ENCODE measurements at places on chromosomes 2 and 18.

- no peak for DNase-seq
These were observed 151.9 kb downstream of the EPHA4 start for GRCh38 chr2:221420245-221420644.

DNA sequence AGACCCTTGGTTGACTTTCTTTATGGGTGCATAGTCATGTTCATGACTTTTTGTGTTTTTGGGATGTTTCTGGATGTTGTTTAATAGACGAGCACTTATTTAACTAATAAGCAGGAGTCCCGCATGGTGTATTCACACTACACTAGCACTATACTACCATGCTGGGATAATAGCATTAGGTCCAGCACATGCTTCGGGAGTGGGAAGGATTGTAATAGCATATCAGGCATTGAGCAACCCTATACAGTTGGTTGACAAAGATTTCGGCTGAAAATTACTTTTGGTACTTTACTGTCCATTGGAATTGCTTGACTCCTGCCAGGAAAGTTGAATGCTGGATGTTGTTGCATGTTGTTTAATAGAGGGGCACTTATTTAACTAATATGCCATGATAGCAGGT is 2.8 kb downstream of the SH3RF3 start:
- no peak for DNase-seq

DNA sequence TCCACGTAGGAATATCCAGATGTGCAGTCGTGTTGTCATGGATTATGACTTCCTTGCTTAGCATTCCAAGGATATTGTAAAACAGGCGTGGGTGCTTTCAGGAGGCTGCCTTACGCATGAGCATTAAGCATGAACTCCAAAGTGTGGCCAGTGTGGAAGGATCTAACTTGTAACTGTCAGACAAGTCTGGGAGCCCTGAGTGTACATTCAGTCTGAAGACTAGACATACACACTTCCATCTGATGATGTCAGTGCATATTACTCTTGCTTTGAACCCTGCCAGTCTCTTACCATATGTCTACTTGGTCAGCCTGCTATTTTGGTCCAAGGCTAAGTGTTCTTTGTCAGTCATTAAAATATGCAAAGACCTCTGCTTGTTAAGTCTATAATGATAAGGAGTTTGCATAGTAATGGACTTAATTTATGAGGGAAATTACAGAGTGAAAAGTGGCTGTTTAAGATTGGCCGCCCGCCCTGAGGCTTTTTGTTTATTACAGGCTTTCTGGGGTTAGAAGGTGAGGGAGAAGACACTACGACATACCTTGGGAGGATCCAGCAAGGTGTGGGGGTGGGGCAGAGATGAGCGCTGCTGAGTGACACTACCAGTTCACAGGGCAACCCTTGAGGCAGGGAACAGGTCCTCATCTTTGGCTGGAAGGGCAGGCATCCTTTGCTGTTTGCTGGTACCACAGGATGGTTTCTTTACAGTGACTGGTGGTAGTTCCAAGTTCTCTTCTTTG is 48.3 kb downstream of the CABLES1 start:
- no peak for DNase-seq

DNA sequence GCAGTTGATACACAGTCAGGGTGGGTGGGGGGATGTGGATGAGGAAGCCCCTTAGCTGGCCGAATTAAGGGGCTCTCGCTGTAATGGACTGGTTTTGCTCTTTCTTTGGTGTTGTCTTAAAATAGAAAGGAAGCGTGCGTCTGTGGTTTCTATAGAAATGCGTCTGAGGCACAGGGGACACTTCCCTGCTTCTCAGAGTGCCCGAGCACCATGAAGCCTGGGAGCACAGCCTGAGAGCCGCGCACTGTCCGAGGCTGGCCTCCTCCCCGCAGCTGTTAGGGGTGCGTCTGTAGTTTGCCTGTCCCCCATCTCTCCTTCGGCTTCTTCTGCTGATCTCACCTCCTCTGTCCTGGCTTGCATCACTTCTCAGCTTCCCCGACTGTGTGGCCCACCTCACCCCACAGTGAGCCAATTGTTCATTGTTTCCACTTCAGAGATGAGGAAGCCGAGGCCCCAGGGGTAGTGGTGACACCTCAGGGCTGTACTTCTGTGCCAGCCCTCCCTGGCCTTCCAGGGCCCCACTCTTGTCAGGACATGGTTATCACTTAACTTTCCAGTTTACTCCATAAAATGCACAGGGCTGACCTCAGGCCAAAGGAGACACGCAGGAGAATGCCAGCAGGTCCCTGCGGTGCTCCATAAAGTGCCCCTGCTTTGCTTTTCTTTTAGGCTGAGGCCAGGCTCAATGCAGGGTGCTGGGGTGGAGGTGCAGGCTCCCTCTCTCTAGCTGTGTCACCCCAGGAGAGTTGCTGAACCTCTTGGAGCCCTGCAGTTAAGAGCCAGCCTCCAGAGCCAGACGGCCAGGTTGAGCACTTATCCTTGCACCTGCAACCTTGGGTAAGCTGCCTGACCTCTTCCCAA is 210.6 kb downstream of the SEPTIN10 start:
- DNase-seq, result no peak

GRCh38 chr2:168749297-168749696 is 53.1 kb upstream of the NOSTRIN start:
- DNase-seq, result no peak

- no peak for DNase-seq
These were observed 124.6 kb downstream of the NCK2 start for GRCh38 chr2:105869341-105869740.

DNA sequence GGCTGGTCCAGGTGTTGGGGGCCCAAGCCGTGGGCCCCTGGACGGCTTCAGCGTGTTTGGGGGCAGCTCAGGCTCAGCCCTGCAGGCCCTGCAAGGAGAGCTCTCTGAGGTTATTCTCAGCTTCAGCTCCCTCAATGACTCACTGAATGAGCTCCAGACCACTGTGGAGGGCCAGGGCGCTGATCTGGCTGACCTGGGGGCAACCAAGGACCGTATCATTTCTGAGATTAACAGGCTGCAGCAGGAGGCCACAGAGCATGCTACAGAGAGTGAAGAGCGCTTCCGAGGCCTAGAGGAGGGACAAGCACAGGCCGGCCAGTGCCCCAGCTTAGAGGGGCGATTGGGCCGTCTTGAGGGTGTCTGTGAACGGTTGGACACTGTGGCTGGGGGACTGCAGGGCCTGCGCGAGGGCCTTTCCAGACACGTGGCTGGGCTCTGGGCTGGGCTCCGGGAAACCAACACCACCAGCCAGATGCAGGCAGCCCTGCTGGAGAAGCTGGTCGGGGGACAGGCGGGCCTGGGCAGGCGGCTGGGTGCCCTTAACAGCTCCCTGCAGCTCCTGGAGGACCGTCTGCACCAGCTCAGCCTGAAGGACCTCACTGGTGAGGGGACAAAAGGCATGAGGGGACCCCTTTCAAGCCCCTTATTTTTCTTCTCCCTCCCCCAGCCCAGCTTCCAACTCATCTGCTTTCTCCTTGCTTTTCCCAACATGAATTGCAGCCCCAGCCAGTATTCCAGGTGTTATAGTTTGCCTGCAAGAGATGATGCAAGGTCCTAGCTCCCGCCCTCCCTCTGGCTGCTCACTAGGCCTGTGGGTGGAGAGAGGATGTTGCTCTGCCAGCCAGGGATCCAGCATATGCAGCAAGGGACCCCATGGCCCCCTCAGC is 2.9 kb upstream of the KHK start:
- DNase-seq, result no peak

GRCh38 chr2:28366496-28367282 is 26.0 kb upstream of the FOSL2 start:
- DNase-seq, result no peak

DNA sequence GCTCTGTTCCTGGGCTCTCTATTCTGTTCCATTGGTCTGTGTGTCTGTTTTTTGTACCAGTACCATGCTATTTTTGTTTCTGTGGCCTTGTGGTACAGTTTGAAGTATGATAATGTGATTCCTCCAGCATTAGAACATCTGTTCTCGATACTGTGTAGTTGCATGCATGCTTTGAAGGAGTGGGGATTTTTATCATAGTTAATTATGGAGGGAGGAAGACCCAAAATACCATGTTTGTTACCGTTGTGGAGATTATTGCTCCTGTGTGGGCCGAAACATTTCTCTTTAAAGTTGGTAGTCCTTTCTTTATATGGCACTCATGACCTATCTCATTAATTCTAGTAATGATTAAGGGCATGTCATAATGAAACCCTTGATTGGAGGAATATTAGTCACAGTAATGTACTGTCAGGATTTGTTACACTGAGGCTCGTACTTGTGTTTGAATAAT is 87.6 kb downstream of the TTC27 start:
- DNase-seq, result no peak

DNA sequence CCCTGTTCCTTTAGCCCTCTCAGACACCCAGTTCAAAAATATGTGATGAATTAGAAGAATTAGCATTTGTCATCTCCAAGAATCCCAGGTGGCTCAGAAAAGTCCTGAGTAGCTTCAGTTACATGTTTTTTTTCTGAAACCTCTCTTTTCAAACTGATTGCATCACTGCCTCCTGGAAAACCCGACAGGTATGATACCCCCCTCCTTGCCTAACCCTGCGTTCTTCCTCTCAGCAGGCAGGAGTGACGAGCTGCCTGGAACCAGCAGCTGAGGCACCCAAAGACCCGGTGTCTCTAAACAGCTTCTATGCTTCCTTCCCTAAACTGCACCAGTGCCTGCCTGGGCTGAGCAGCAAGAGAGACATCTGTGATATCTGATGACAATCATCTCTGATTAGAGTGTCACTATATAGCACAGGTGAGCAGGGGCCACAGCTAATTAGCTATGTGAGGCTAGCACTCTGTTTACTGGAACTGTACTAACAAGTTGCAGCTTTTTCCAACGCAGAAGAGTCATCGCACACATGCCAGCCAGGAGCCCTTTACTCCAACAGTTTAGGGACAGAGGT is 376.4 kb upstream of the ATP5MC3 start:
- DNase-seq, result no peak

DNA sequence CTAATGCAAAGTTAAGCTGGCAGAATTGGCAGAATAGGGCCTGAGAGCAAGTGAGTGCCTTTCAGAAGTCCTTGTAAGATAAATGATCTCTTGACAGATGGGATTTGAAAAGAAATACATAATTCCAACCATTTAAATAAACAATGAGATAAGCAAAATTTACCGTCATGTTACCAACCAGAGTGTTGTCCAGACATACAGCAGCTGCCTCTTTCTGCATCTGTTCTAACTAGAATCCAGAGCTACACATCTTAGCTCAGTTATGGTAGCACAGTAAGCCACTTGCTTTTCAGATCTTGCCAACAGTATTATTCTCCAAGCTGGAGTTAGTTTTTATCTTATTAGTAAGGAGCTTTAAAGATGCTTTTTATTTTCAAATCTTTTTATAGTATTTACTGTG is 179.6 kb downstream of the BARD1 start:
- no peak for DNase-seq

- no peak for DNase-seq
These were observed 45.8 kb upstream of the FLACC1 start for GRCh38 chr2:201402651-201403562.

DNA sequence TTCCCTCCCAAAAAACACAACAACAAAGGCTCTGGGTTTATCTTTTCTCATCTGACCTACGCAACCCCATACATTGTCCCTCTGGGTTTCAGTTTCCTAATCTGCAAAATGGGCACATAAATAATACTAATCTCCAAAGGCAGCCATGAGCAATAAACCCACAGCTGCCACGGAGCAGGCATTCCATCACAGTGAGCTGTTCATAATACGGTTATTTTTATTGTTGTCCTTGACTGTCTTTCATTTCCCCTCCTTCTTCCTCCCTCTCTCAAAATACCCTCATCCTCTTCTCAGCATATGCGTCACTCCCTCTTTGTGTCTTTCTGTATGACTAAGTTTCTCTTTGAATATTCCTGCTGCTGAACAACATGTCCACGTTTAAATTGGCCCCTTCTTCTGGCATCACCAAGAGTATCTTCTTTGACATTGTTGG is 129.8 kb upstream of the CAB39 start:
- DNase-seq, result peak; percentile 37

- no peak for DNase-seq
These were observed 131.9 kb downstream of the MEIS1 start for GRCh38 chr2:66566726-66567399.

- no peak for DNase-seq
These were observed 442.6 kb upstream of the LRATD1 start for GRCh38 chr2:14189929-14190328.

- peak; percentile 17 for DNase-seq
These were observed 1.3 kb downstream of the BIRC6 start for GRCh38 chr2:32358111-32358482.

DNA sequence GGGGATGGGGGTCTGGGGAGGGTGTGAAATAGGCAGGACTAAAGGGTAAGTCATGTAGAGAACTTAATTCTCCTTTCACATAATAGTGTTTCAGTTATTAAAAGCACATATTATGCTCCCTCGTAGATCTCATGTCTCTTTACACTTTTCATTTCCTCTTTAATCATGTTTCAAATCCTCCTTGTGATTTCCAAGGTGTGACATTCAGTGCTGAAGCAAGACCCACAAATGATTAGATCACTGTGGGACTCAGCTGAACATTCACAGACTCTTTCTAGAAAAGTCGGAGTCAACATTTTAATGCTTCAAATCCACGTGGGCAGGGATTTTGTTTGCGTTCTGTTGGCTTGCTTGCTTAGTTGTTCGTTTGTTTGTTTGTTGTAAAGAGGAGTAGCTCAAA is 34.7 kb upstream of the CALCRL start:
- DNase-seq, result peak; percentile 41

DNA sequence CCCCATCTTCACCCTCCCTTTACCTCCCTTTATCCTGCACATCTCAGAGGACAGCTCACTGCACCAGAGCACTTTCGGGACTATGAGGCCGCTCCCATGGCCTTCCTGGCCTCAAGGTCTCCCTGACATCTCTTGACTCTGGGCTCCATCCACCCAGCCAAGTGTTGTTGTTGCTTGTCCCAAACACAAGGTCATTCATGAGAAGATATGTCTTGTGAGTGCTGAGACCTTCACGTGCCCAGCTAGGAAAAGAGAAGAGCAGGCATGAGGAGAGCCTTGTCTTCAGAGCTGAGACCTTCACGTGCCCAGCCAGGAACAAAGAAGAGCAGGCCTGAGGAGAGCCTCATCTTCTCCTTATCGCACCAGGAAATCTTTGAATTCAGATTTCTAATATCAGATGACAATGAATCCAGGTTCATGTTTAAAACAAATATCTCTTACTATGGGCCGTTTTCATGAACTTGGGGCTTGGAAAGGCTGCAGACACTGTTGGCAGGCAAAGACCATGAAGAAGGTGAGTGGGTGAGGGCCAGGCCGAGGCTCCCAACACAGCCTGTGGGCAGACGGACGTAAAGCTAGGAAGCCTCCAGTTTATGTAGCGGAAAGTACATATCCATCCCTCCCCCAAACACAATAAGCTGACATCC is 256.1 kb downstream of the NDUFA10 start:
- no peak for DNase-seq

- DNase-seq, result no peak
These were observed 58.8 kb downstream of the PRKRA start for GRCh38 chr2:178392215-178392614.

DNA sequence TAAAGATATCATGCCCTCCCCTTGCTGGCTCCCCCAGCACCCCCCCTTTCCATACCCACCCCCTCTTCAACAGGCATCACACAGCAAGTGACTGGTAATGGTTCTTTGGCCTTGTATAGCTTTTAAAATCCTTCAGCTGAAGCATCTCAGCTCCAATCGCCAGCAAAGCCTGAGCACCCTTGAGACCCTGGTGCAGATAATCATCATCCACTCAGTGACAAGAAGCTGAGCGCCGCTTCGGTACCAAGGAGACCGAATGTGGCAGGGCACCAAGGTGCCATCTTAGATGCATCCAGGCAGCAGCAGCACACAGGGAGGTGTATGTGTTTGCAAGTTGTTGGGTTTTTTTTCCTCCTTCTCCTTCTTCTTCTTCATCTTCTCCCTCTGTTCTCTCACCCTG is 232.7 kb downstream of the BCL11A start:
- DNase-seq, result no peak
